ENCODE measurements at places on chromosomes 1 and 21. TPM values are rescaled to one million over a fixed set of nuclear protein-coding genes. Genes with fewer than 3 reads are reported as not detected.

The KRTAP10-2 gene
- total RNA-seq: not detected

The ACTL8 gene
- total RNA-seq: not detected

The CD1E gene
- not detected for total RNA-seq

The LHX4 gene
- total RNA-seq: not detected

All from thoracic aorta endothelial cell (primary cell).